ENCODE measurements at places on chromosomes 3 and 15. TPM values are rescaled to one million over a fixed set of nuclear protein-coding genes. Genes with fewer than 3 reads are reported as not detected.
A peak's percentile ranks its signal among the peaks of the same experiment; 100 is the strongest.

SLC12A1 gene
- total RNA-seq, result not detected

ITPR1 gene
- 7.5 TPM for total RNA-seq

ARL14 gene
- not detected for total RNA-seq

ZPLD1 gene
- total RNA-seq, result not detected

GOLGA8G gene
- 0.25 TPM for total RNA-seq

DNAJA4 gene
- total RNA-seq, result 0.09 TPM

IFT57 gene
- total RNA-seq, result 40.5 TPM

USP50 gene
- not detected for total RNA-seq

DNA sequence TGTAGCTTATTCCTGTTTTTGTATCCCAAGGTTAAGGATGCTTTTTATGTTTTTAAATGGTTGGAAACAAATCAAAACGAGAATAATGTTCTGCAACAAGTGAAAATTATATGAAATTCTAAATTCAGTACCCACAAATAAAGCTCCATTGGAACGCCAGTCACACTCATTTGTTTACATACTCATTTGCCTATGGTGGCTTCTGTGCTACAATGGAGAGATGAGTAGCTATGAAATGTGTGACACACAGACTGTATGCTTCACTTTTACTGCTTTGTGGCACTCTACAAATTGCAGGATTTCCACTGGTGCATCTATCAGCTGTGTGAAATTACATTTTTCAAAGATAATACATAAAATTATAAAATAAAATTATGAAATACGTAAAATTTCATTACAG lies 112.2 kb upstream of the TSPAN3 start:
- peaks cover 40% of the 10 kb centered on the region for H3K36me3 ChIP-seq
- no peaks in the 10 kb centered on the region for H3K27me3 ChIP-seq
- no peak for DNase-seq
- H3K27ac ChIP-seq, result no peak overlapping the region

DNA sequence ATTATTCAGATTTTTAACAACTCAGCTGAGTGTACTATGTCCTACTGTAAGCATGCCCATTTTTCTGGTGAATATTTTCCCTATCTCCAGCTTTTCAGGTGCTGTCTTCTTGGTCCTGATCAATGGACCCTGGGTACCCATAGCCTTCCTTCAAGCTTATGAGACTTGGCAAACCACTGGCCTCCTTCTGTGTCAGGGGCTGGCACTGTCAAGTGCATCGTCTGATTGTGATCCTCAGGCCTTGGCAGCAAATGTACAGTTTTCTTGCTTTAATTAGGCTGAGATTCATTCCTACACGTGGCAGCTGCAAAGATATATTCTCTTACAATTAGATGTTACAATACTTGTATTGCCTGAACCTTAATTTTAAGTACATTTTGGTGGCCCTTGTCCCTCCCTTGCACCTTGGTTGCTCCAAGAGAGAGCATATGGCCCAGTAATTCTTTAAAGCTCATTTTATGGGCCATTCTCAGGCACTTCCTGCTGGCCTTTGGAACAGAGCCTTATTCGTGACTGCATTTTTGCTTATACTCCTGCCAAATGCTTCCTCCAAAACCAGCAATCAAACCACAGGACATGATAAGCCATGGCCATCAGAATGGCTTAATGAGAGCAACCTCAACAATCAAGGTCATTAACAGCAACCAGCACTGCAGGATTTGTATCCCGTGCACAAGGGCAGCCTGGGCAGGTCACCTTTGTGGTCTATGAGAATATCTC lies 179.9 kb downstream of the CNTN6 start:
- H3K36me3 ChIP-seq, result no peaks in the 10 kb centered on the region
- no peak for DNase-seq
- no peak overlapping the region for H3K4me3 ChIP-seq
- H3K27ac ChIP-seq, result no peak overlapping the region
- H3K4me1 ChIP-seq, result no peaks in the 10 kb centered on the region

DNA sequence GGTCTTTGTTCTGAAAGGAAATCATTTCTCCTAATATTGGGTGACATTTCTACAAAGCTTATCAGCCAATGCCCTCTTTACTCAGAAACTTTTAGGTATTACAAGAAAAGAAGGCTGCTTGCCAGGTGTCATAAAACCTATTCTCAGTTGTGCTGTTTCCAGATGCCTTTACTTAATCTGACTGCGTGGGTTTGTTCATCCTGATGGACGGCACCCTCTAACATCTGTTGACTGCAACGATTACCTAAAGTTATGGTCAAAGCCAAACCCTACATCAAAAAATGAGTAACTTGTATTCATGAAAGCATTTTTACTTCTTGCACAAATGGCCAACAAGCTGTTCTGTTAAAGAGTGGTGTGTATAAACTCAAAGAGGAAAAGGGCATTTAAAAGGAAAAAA lies 207.7 kb upstream of the PDZRN3 start:
- H3K27me3 ChIP-seq, result no peaks in the 10 kb centered on the region
- DNase-seq, result no peak
- H3K27ac ChIP-seq, result no peak overlapping the region
- H3K4me1 ChIP-seq, result no peaks in the 10 kb centered on the region
- H3K36me3 ChIP-seq, result no peaks in the 10 kb centered on the region

DNA sequence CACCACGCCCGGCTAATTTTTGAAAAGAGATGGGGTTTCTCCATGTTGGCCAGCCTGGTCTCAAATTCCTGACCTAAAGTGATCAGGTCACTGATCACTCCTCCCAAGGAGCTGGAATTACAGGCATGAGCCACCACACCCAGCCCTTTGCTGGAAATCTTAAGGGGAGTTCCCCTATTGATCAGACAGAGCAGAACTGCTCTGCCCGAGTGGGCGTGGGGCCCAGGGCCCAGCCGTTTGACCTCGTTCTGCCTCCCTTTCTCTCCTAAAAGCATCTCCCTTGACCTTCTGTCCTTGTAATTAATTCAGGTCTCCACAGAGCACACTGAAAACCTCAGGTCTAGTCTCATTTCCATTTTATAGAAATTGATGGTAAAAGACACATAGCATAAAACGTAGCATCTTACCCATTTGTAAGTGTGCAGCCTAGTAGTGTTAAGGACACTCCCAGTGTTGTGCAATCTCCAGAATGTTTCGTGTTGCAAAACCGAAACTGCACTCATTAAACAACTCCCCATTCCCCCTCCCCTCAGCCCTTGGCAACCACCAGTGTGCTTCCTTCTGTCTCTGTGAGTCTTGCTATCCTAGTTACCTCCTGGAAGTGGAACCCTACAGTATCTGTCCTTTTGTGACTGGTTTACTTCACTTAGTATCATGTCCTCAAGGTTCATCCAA lies 89.3 kb downstream of the SLCO3A1 start:
- H3K36me3 ChIP-seq, result no peaks in the 10 kb centered on the region
- H3K4me3 ChIP-seq, result no peak overlapping the region
- no peaks in the 10 kb centered on the region for H3K4me1 ChIP-seq
- no peak overlapping the region for H3K27ac ChIP-seq

GRCh38 chr3:19702416-19703078 lies 231.5 kb downstream of the EFHB start:
- no peak overlapping the region for H3K27ac ChIP-seq
- H3K4me1 ChIP-seq, result no peaks in the 10 kb centered on the region
- DNase-seq, result no peak
- no peak overlapping the region for H3K4me3 ChIP-seq
- no peaks in the 10 kb centered on the region for H3K36me3 ChIP-seq

DNA sequence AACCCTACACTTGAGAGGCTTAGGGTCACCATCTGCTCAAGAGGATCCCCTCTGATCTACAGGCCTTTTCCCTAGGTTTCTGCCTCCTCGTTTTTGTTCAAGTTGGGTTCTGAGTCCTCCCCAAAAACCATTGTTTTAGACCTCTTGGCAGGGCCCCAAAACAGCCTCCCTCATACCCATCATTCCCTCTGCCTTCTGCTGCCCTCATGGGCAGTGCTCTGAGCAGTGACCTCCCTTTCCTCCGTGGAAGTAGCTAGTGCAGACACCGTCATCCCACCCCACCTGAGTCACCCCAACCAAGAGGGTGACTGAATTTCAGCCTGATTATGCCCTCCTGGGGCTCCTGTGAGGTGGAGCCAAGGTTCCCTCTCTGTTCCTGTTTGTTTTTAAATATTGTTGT lies 92.0 kb downstream of the RBPMS2 start:
- H3K36me3 ChIP-seq, result peaks cover 86% of the 10 kb centered on the region
- DNase-seq, result no peak
- H3K4me1 ChIP-seq, result no peaks in the 10 kb centered on the region
- H3K27ac ChIP-seq, result no peak overlapping the region
- no peak overlapping the region for H3K4me3 ChIP-seq

GRCh38 chr3:179652447-179653095 lies at the start of gene USP13:
USP13 (plus strand) TSS chr3:179653040; CDS start chr3:179653226, 186 bp downstream.
- peak within 1 kb of the TSS; percentile 93 for H3K4me3 ChIP-seq
- no peaks in the 10 kb centered on the region for H3K27me3 ChIP-seq
- 0 out of 2 replicates have a peak, but pooled peaks cover 4% of the 10 kb centered on the region for H3K4me1 ChIP-seq
- H3K27ac ChIP-seq, result peak within 1 kb of the TSS; percentile 79
- peaks cover 15% of the 10 kb centered on the region for H3K36me3 ChIP-seq

- no peak overlapping the region for H3K27ac ChIP-seq
- H3K27me3 ChIP-seq, result no peaks in the 10 kb centered on the region
- no peaks in the 10 kb centered on the region for H3K4me1 ChIP-seq
- no peak for DNase-seq
- no peaks in the 10 kb centered on the region for H3K36me3 ChIP-seq
Observed at GRCh38 chr3:141859651-141860050, 16.8 kb upstream of the ATP1B3 start.

DNA sequence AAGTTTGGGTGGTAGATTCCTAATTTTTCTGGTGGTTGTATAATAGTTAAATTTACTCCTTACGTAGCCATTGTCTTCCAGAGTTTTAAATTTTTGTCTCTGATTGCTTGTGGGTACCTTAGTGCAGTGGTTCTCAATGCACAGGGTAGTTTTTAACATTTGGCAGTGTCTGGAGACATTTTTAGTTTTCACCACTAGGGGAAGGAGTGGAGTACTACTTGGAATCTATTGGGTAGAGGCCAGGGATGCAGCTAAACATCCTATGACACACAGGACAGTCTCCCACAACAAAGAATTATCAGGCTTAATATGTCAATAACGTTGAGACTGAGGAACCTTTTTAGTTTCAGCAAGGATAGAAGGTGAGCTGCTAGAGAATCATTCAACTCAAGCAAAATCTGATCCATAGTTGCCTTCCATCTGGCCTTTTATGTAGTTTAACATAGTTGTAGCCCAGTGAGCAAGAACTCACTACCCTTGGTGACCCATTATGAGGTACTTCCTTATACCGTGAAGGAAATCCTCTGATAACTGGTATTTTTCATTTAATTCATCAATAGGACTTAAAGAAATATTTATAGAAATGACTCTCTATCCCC lies 8.6 kb upstream of the STX19 start:
- no peak overlapping the region for H3K4me3 ChIP-seq
- H3K27me3 ChIP-seq, result no peaks in the 10 kb centered on the region
- H3K27ac ChIP-seq, result no peak overlapping the region
- H3K36me3 ChIP-seq, result no peaks in the 10 kb centered on the region
- no peaks in the 10 kb centered on the region for H3K4me1 ChIP-seq

GRCh38 chr15:29826908-29827820 lies 4.9 kb upstream of the TJP1 start:
- DNase-seq, result no peak
- H3K4me3 ChIP-seq, result no peak overlapping the region
- H3K36me3 ChIP-seq, result peaks cover 1% of the 10 kb centered on the region
- no peaks in the 10 kb centered on the region for H3K27me3 ChIP-seq
- no peak overlapping the region for H3K27ac ChIP-seq

DNA sequence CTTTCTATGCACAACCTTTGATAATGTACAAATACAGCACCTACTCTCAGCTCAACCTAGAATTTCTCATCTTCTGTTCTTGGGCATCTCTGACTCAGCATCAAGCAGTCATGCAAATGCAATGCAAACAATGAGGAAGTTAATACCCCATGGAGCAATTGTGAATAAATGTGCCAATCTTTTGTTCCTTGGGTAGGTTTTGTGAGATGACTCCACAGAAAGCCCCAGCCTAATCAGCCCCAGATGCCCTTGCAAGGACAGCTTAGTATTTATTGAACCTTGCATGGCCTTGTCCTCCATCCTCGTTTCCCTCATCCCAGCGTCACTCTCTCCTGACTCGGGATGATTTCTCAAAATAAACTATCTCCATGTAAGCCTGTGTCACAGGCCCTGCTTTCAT lies 494.7 kb upstream of the NECTIN3 start:
- H3K36me3 ChIP-seq, result no peaks in the 10 kb centered on the region
- H3K4me3 ChIP-seq, result no peak overlapping the region
- peak; percentile 91 for DNase-seq
- peak overlapping the region; percentile 92 for H3K27ac ChIP-seq
- H3K4me1 ChIP-seq, result peaks cover 42% of the 10 kb centered on the region

GRCh38 chr3:5271372-5271683 lies 83.8 kb downstream of the EDEM1 start:
- DNase-seq, result no peak
- H3K27ac ChIP-seq, result no peak overlapping the region
- H3K4me3 ChIP-seq, result no peak overlapping the region
- no peaks in the 10 kb centered on the region for H3K36me3 ChIP-seq
- no peaks in the 10 kb centered on the region for H3K27me3 ChIP-seq

GRCh38 chr3:157204431-157204830 lies 44.5 kb upstream of the CCNL1 start:
- no peaks in the 10 kb centered on the region for H3K4me1 ChIP-seq
- H3K27me3 ChIP-seq, result no peaks in the 10 kb centered on the region
- H3K36me3 ChIP-seq, result no peaks in the 10 kb centered on the region
- peak; percentile 34 for DNase-seq

GRCh38 chr3:24999357-24999756 lies 428.7 kb upstream of the RARB start:
- DNase-seq, result no peak
- no peak overlapping the region for H3K27ac ChIP-seq
- H3K36me3 ChIP-seq, result no peaks in the 10 kb centered on the region
- H3K4me3 ChIP-seq, result no peak overlapping the region
- no peaks in the 10 kb centered on the region for H3K27me3 ChIP-seq
- H3K4me1 ChIP-seq, result peaks cover 23% of the 10 kb centered on the region

GRCh38 chr15:66943456-66944095 lies 121.8 kb upstream of the SMAD3 start:
- H3K27me3 ChIP-seq, result no peaks in the 10 kb centered on the region
- no peaks in the 10 kb centered on the region for H3K36me3 ChIP-seq
- no peak overlapping the region for H3K4me3 ChIP-seq

DNA sequence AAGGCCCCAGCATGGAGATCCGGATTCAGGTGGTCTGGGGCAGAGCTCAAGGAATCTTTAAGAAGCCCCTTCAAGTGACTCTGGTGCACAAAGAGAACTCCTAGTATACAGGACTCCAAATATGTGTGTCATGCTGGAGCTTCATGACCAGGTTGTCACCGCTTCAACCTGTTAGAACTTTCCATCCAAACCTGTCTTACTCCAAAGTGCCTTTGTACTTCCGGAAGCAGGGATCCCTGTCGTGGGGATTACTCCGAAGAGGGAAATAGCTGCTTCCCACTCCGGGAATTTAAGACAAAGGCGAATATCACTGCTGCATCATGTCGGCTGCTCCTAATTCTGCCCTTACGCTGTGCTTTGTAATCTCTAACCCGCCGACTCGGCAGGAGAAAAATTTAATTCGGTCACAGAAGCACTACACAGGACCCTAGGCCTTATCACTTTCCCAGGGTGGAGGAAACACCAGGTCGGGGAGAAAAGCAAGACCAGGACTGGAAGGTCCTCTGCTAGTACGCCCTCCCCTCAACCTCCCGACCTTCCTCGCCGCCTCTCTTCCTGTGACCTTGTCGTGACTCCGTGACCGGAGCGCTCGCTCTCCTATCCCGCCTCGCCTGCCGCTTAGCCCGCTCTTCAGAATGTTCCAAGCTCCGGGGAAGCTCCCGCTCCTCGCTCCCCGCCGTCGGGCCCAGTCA lies 730 bp downstream of the HIGD1A start:
- peaks cover 8% of the 10 kb centered on the region for H3K4me1 ChIP-seq
- peak; percentile 56 for DNase-seq
- H3K27me3 ChIP-seq, result 0 out of 2 replicates have a peak, but pooled peaks cover 3% of the 10 kb centered on the region
- H3K36me3 ChIP-seq, result peaks cover 21% of the 10 kb centered on the region
- H3K27ac ChIP-seq, result peak overlapping the region; percentile 51
- H3K4me3 ChIP-seq, result peak overlapping the region; percentile 65

Measured in SJSA1 (cell line).